ENCODE measurements at places on chromosomes 7 and 10.

DNA sequence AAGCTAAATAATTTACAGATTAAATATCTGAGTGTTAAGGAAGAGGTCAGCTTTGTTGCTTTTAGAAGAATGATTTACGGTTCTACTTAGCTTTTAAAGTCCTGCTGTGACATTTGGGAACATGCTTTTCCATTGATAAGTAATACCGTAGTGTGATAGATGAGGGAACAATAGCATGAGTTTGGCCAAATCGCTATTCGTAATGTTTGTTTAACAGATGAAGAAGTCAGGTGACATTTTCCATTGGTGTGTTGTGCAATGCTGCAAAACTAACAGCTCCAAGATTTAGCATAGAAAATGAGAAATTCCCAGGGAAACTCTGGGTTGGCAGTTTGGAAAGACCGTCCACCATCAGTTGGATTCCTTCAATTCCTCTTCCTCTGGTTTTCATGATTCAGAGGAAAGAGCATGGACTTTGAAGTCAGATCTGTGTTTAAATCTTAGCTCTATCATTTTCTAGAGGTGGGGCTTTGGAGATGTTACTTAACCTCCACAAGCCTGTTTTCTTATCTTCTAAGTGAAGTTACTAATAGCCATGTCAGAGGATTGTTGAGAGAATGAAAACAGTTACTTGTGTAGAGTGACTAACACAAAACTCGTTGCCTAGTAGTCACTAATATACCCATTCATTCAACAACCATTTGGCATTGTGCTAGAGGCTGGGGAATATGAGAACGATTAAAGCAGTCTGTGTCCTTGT is 140.4 kb upstream of the BMPER start:
- peak; percentile 51 for DNase-seq

DNA sequence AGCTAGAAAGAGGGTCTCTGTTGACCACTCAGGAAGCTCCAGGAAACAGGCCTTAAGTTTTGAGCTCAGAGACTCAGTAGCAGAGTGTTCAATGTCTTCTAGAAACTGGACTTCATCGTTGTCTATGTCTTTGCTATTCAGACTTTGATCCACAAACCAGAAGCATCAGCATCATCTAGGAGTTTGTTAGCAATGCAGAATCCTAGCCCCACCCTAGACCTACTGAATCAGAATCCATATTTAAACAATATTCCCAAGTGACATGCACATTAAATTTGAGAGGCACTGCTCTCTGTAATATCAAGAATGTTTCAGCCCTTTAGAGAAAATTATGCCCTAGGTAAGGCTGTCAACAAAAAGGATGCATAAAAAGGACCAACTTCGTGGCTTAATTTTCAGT is 12.9 kb upstream of the OGDHL start:
- DNase-seq = no peak

DNA sequence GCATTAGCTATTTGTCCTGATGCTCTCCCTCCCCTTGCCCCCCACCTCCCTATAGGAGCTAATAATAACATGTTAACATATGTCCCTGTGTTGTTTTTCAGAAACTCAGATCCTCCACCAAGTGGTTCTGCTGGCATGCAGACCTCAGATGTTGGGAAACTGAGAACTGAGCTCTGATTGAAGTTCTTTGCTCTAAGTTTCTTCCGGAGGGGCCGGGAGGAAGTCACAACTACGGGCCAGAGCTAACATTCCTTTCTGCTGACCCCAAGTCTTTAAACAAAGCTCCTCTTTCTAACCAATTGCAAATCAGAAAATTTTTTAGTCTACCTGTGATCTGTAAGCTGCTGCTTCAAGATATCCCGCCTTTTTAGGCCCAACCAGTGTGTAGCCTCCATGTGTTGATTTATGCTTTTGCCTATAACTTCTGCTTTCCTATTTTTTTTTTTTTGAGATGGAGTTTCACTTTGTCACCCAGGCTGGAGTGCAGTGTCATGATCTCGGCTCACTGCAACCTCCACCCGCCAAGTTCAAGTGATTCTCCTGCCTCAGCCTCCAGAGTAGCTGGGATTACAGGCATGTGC is 66.6 kb downstream of the LYZL1 start:
- DNase-seq = no peak

GRCh38 chr7:81514546-81514945 is 255.3 kb downstream of the HGF start:
- DNase-seq = no peak

DNA sequence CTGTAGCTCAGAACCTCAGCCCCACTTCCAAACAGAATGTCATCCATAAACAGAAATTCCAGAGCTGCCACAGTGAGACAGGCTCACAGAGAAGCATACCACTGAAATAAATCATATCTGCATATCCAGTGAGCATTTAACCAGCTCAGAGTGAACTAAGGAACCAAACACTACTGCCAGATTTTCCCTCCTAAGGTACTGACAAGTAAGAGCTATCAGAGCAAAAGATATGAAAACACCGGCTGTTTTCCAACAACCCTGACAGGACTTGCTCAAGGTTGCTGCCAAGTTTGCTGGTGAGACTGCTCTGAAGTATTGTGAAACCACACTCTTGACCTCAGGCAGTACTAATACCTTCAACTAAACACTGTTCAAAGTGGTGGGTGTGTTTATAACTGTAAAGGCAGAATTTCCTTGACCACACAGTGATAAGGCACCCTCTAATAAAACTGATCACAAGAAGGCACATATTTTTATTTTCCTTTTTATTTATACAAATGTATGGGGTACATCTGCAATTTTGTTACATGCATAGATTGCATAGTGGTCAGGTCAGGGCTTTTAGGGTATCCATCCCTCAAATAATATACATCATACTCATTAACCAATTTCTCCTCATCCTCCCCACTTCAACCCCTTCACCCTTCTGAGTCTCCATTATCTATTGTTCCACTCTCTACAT is 18.3 kb downstream of the SGMS1 start:
- peak; percentile 68 for DNase-seq

GRCh38 chr10:75818552-75818951 is 387.1 kb downstream of the LRMDA start:
- DNase-seq = no peak

DNA sequence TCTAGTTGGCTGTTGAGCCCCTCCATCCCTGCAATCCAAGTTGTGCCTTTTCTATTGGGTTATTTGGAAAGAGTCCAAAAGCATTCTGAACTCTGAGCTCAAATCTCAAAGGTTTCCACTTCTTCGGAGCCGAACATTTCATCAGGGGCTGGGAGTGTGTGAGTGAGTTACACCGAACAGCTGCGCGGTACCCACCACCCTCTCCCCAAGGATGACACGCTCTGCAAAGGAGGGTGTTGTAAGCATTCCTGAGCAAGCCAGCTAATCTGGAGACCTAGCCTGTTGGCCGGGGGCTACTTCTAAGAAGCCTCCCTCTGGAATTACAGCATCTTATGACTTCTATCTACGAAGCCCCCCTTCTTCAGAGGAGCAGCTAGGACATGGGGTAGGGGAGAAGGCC is 270.5 kb downstream of the CREB5 start:
- DNase-seq = no peak

- no peak for DNase-seq
These were observed 204.6 kb upstream of the POM121L12 start for GRCh38 chr7:52830801-52831200.

GRCh38 chr7:29332875-29333855 is 138.6 kb downstream of the CHN2 start:
- no peak for DNase-seq

GRCh38 chr7:75870557-75871161 is 8.2 kb upstream of the RHBDD2 start:
- no peak for DNase-seq

DNA sequence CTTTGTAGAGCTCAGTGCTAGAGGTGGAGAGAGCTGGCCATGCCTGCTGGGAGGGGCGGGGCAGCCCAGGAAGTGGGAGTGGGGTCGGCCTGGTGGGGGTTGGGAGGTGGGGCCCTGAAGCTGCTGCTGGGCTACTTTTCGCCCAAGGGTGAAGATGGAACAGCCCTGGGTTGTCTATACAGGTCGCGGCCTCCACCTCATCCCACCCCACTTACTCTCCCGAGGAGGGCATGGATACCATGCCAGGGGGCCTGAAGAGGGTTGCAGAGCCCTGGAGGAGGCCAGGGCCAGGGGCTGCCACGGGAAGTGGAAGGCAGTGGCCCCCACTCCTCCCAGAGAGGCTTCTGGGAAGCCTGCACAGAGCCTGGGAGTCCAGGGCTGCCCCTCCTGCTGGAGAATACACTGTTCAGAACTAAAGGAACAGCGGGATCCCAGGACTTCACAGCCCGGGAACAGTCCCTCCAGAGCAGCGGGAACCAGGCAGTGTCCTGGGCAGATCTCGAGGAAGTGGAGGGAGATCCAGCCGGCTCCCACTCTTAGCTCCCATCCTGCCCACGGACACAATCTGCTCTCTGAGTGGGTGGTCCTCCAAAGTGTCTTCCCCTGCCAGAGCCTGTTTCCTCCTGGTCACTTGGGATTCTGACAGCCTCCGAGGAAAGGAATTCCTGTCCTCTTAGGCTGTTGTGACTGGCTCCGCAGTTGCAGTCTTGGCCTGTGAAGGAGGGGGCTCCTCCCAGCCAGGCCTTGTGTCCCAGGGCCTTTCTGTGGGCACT is 23.5 kb downstream of the MAT1A start:
- no peak for DNase-seq

- DNase-seq = peak; percentile 82
These were observed 449.6 kb downstream of the GRM8 start for GRCh38 chr7:126803060-126803665.
